ENCODE measurements at places on chromosomes 3 and 15.

DNA sequence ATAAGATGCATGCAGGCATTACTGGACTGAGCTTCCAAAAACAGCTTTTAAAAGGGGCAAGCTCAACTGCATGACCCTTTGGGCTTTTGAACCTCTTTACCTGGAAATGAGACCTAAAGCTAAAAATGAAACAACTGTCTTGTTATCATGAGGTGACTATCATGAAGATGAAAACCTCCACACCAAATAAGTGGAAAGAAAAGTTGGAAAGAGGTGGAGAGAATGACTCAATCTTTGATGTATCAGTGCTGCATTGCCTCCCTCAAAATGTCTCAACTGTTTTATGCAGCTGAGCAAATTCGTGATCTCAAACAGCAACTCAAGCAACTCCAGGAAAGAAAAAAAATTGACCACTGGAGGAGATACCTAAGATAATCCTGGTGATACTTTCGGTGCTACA, 307.1 kb downstream of the KBTBD8 start:
- DNase-seq: no peak

GRCh38 chr15:68798346-68799094, 22.2 kb downstream of the ANP32A start:
- DNase-seq: no peak

DNA sequence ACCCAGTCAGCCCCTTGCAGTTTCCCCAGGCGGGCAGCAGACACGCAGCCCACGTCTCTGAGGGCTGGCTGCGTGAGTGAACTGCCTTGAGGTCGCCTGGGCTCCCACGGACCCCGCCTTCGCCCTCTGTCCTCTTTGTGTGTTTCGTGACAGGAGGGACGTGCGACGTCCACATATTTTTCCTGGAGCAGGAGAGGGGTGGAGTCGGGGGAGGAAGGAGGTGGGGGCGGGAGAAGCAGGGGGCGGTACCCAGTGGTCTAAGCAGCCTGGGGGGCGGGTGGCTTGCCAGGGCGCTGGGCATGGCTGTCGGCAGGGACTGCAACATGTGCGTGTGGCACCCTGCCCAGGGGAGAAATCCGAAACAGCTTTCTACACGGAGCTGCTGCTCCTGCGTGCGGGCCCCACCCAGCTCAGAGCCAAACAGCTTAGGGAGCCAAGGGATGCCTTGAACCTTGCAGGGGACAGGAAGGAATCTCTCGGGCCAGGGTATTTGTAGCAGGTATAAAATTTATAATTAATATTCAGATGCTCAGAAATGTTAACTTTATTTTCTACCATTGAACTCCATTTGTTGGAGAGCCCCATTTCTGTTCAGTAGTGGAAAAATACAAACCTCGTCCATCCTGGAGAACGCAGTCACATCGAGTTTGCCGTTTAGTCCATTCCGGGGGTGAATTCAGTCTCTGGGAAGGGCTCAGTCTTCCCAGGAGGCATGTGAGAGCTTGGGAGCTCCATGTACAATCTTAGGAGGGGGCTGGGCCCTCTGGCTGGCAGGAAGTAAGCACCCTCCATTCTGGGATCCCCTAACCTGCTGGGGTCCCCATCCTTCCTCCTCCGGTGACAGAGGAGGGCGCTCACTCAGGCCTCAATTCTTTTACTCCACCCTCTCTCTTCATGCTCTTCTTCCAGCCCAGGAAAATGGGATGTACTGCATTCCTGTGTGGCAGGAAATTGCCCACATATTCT, 79.1 kb upstream of the MEF2A start:
- no peak for DNase-seq

DNA sequence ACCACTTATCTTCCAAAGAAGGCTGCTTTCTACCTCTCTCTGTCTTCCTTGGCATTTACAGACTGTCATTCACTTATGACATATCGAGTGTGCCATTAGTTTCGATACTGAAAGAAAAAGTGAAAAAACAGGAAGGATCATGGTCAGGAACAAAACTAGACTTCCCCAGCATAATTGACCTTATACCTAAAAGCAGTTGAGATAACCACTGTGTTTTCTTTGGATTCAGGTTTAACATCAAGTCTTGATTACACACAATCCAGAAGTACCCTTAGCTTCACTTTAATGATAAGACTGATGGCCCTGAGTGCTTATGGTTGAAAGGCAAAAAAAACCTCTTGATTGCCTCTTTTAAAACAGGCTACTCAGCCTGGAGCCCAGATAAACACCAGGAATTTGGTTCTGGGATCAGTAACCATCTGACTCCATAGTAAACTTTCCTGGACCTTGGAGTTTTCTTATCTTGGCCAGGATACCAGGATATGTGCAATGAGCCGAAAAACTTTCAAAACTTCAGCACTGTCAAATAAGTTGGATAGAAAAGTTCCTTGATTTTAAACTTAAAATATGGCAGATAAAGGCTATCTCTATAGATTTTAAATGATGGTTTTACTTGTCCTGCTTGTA, 5.0 kb upstream of the UACA start:
- DNase-seq: no peak

GRCh38 chr15:25933456-25934158, 70.5 kb upstream of the ATP10A start:
- DNase-seq: peak; percentile 17

DNA sequence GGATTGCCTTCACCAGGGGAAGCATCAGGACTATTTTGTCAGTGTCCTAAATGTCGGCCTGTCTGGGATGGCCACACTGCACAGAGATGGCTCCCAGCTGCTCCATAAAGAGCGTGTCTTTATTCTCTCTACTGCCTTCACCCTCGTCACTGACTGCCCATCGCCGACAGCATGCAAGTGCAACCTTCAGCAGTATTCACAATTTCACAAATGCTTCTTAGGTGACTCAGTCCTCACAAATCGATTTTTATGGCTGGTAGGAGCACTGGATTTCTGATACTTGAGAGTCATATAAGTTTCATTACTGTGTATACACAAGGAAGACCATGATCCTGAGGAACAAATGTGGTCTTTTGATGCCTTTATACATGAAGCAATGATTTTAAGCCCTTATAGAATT, 1.1 kb upstream of the SSUH2 start:
- no peak for DNase-seq

DNA sequence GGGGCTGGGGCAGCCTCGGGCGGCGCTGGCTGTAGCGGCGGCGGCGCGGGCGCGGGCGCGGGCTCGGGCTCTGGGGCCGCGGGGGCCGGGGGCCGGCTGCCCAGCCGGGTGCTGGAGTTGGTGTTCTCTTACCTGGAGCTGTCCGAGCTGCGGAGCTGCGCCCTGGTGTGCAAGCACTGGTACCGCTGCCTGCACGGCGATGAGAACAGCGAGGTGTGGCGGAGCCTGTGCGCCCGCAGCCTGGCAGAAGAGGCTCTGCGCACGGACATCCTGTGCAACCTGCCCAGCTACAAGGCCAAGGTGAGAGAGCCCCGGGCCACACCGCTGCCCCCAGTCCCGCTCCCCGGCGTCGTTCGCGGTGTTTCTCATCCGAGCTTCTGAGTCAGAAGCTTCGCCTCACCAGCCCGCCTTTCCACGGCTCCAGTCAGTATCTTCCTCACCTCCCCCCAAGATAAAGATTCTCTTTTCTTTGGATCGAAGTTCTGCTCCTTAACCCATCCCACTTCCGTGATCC, 600 bp downstream of the FBXO45 start:
- peak; percentile 21 for DNase-seq

DNA sequence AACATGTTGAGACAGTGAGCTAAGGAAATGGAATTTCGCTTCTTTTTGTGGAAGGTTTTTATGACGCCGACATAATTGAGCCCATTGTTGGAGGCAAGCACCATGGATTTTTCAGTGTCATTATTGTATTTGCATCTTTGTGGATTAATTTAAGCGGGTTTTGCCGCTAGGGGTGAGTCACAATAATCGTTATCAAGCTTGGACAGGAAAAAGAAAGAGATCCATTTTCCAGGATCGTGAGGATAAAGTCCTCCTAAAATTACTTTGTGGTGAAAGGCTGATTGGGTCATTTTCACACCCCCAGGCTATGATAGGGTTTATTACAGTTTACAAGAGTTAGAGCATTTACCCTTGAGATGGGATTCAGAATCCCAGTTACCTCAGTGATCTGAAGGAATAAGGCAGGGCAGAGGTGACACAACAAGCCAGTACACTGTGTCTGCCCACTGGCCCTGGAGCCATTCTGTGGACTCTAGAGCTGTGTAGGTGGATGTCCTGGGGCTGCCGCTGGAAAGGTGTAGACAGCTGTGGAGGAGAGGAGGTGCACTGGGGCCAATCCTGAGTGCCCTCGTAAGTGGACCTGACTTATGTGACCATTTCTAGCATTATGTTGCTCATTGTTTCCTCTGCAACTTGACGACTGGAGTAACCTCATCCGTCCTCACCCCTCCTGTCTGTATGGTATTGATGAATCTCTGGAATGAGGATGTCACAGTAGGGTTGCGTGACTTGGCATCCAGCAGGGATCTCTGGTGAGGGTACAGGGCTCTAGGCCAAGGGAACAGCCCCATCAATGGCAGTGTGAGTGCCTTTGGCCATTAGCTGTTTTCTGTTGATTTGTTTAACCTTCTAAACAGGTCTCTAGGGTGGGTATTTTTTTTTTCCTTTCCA, 370.1 kb downstream of the LRTM1 start:
- no peak for DNase-seq

GRCh38 chr3:177147790-177148189, 49.5 kb downstream of the TBL1XR1 start:
- no peak for DNase-seq

GRCh38 chr3:185521349-185522138, 22.7 kb upstream of the TMEM41A start:
- no peak for DNase-seq

DNA sequence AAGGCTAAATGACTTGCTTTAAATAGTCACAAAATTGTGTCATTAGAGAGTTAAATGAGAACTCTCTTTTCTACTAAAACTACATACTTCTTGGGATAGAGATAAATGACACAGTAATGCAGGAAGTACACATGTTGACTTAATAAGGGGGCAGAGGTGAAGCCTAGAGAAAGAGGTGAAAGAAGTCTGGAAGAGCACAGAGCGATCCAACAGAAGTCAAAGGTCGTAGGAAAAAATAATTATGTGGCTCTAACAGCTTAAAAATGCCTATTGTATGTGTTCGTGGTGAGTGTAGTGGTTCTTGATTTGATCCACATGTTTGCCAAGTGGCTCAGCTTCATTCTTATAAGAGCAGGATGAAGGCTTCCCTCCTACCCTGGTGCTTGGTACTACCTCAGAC, 61.7 kb downstream of the TMEM212 start:
- no peak for DNase-seq

- no peak for DNase-seq
Observed at GRCh38 chr3:106114220-106114619, 245.4 kb upstream of the CBLB start.

GRCh38 chr3:135528413-135529015, 437.0 kb upstream of the PPP2R3A start:
- no peak for DNase-seq

DNA sequence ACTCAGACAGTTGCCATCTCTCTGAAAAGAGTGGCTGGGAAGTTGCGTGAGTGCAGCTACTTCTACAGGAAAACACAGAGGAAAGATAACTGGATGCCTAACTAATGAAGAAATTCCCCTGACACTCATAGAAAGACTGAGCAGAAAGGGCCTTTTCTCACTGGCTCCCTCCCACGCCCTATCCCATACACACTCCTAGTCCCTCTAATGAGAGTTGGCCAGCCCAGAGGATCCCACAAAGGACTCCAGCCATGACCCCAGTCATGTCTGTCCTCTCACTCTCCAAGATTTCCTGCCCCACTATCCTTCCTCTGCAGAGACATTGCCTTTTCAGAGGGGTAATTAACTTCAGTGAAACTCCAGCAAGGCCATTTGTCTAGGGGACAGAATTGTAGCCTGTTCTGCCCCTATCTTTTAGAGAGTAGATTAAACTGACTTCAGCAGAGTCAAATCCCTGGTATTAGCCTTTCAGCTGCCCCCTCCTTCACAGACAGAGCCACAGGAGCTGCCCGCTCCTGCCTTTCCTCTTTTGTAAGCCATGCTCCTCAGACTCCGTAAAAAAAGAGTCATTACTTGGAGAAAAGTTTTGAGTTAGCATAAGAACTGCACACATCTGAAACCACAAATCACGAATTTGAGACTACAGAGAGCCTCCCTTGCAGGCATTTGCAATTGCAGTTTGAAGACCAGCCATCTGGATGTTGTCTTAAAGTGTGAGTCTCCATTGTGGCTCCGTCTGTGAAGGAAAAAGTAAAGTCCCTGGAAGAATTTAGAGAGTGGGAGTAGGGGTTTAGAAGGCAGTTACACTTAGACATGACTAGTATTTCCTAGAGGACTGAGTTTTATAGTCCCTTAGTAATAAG, 129.1 kb upstream of the SEMA6D start:
- no peak for DNase-seq

- DNase-seq: no peak
Observed at GRCh38 chr3:157692468-157692867, 189.3 kb upstream of the VEPH1 start.

DNA sequence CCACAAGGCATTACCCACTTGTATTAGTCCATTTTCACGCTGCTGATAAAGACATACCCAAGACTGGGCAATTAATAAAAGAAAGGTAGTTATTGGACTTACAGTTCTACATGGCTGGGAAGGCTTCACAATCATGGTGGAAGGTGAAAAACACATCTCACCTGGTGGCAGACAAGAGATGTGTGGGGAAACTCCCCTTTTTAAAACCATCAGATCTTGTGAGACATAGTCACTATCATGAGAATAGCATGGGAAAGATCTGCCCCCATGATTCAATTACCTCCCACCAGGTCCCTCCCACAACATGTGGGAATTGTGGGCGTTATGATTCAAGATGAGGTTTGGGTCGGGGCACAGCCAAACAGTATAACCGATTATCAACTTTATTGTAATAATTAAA, 17.0 kb upstream of the CMC1 start:
- DNase-seq: no peak

DNA sequence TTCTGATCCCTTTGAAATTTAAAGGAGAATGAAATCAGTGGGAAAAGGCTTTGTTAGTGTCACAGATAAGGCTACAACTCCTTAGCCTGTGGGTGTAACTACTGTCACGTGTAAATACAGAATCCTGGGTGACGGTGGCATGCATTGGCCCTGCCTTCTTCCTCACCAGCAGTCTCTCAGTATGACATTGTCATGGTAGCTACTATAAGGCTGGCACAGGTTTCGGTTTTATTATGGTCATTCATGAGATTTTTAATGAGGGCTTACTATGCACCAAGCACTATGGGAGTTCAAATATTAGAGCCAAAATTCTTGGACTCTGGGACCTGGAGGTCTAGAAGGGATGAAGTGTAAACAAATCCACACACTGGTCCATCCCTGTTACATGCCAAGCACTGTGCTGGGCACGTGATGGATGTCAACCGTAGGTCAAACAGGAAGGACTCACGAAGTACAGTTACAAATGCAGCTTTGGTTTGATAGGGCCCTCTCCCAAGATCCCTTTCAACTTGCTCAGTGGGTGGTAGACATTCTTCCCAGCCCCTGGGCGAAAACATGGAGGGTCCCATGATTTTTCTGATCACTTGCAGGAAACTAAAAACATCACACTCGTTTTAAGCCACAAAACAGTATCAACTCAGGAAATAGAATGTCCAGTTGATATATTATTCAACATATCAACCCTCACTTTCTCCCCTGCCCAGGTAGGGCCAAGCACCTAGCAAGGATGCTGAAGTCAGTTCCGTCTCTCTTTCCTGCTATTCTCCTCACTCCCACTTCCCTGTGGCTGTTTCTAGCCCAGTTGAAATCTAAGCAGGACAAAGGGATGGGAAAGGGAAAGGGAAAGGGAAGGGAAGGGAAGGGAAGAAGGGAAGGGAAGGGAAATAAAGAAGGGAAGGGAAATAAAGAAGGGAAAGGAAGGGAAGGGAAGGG, 25.3 kb downstream of the BFSP2 start:
- no peak for DNase-seq
